ENCODE measurements at places on chromosomes 16 and 17.
A peak's percentile ranks its signal among the peaks of the same experiment; 100 is the strongest.

GRCh38 chr16:9192746-9193145, 101.3 kb downstream of the HAPSTR1 start:
- DNase-seq, result no peak

DNA sequence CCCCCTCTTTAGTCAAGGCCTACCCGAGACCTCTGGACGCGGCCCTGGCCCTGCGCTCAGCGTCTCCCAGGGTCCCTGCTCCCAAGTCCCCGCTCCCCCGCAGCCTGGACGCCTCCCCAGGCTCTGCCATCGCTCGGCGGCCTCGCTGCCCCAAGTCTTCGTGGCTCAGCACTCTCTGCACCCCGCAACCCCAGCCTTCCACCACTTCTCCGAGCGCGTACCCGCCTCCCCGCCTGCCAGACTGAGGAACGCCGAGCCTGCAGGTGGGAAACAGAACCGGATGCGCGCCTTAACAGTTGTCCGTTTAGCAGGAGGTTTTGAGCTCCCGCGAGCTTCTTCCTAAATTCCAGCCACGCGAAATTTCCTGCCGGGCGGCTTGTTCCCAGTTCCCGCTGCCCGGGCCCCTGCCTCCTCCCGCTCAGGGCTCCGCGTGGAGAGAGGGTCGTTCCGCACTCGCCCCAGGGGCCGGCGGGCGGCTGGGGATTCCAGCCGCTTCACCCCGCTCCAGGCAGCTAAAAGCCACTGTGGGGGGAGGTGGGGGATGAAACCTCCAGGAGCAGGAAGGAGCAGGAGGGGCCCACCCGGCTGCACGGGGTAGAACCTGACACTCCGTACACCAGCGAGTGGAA, 87.7 kb downstream of the KCNJ12 start:
- no peak for DNase-seq

- no peak for DNase-seq
These were observed 90.9 kb upstream of the BCAR1 start for GRCh38 chr16:75342308-75342811.

DNA sequence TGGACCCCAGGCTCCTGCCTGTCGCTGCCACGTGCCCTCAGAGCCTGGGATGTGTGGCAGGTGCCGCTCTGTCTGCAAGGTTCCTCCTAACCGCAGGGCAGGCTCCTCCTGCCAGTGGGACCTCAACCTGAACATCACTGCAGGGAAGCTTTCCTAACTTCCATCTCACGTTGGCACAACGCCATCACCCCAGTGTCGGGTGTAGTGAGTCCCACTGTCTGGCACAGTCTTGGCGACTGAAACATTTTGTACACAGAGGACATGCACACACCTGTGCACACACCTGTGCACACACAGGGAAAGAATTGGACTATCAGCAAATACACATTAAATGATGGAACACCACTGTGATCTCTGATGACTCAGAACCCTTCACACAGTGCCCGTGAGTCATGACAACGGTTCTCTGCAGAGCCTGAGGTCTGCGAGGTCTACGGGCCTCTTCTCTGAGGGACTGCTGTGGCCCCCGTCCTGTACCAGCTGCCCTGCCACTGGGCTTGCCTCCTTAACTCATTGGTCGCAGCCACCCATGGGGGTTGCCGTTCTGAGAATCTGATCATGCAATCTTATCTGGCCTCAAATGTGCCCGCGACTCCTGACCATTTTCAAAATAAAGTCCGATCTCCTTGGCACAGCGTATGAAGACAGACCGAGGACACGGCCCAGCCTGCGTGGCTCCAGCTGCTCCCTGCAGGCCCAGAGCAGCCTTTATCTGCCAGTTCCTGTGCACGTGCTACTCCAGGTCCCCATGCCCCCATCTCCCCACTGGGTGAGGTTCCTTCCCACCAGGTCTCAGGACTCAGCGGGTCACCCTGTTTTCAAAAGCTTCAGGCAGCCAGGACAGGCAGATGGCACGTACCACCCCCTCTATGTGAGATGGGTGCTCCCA, 7.6 kb downstream of the CCDC57 start:
- peak; percentile 69 for DNase-seq

- no peak for DNase-seq
These were observed 42.3 kb downstream of the IRX3 start for GRCh38 chr16:54244061-54244886.

GRCh38 chr17:50015146-50015545, 20.1 kb upstream of the DLX3 start:
- DNase-seq, result no peak

- DNase-seq, result no peak
These were observed 993 bp upstream of the ANKRD11 start for GRCh38 chr16:89491238-89491869.

DNA sequence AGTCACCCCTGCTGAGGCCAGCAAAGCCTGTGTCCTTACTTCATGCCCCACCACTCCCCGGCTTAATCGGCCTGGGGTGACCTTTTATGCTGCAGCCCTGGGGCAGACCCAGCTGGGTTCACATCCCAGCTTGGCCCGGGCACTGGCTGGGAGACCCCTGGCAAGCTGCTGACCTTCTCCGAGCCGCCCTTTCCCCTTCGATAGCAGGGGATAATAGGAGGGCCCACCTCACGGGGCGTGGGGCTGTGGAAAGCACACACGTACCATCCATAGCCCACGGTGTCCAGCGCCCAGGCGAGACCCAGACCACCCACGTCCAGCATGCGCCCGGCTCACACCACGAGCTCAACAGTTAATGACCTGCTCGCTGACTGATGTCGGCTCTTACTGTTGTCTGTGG, 26.8 kb downstream of the TBC1D16 start:
- no peak for DNase-seq

DNA sequence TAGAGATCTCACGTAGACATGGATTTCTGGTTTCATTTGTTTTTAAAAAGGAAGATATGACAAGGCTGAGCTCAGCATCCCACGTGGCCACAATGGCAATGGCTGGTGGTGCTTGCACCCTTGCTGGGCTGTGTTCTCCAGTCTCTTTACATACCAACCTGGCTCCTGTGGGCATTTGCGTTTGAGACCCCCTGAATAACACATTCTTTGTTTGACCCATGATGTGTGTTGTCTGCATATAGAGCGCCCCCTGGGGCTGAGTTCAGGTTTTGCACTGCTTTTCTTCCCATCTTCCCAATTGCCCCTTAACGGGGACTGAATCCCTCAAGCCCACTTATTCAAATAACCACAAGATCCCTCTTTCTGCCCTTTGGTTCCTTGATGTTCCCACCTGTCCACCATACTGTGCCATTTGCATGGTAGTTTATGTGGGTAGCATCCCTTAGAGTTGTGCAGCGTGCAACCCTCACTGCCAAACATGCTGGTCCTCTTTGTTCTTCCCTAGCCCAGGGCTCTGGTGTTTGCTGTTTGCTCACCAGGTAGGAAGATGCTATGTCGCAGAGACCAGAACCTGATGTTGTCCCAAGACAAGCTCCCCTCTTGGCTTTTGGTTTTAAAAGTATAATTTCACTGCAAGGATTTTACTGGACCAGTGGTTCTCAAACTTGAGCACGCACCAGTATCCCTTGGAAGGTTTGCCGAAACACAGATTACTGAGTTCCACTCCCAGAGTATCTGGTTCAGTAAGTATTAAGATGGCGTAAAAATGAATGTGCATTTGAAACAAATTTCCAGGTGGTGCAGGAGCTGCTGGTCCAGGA, 38.5 kb upstream of the NKD1 start:
- DNase-seq, result peak; percentile 32

DNA sequence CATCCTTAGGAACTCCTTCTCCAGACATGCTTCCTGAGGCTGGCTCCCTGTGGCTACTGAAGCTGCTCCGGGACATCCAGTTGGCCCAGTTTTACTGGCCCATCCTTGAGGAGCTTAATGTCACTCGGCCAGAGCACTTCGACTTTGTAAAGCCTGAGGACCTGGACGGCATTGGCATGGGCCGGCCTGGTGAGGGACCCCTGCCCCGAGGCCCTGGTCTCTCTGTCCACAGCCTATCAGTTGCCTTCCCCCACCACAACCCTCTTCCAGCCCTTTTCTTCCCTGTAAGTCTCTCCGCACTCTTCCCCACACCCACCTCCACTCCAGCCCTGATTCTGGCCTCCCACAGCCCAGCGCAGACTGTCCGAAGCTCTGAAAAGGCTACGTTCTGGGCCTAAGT, 2.0 kb downstream of the TNK1 start:
- DNase-seq, result no peak

DNA sequence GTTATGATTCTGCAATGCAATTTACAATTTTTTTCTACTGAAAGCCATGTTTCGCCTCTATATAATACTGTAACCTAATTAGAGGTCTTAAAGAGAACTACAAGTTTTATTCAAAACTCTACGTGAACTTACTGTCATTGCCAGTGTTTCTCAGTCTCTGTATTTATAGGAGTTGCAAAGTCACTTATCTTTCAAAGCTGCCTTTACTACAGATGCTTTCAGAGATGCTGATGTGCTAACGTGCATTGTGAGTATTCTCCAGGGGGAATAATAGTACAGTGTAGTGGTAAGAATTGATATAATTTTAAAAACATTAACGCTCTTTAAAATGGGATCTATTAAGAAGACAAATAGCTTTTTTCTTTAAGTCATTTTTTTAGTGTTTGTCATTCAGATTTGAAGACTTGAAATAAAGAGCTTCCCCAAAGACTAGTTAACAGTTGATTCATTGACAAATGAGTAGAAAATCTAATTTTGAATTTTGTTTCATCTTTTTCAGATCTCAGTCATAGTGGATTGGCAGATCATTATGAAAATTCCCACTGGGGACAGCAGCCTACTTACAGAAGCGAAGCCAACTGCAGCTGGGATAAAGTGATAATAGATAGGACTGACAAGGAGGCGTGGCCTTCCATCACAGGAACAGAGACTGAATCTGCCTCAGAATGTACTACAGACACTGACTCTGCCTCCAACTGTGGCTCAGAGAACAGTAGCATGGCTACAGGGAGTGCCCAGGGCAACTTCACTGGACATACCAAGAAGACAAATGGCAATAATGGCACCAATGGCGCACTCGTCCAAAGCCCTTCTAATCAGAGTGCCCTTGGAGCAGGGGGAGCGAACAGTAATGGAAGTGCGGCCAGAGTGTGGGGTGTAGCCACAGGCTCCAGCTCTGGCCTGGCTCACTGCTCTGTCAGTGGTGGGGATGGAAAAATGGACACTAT, 79.9 kb downstream of the TMC6 start:
- no peak for DNase-seq

GRCh38 chr17:78729641-78730040, 52.4 kb downstream of the CYTH1 start:
- DNase-seq, result no peak

- no peak for DNase-seq
These were observed 265.0 kb downstream of the PHKB start for GRCh38 chr16:47726031-47726675.

Measured in stimulated activated CD4-positive, alpha-beta T cell treated with anti-CD3 and anti-CD28 coated beads, Interleukin-1b, Interleukin-23, amount 100 ng/mL, for 48 hours (primary cell).